Stimulated activated CD8-positive, alpha-beta memory T cell treated with anti-CD3 and anti-CD28 coated beads, Interleukin-7, amount 100 ng/mL, for 1 hour (primary cell): ENCODE measurements at places on chromosomes 11 and 22.

DNA sequence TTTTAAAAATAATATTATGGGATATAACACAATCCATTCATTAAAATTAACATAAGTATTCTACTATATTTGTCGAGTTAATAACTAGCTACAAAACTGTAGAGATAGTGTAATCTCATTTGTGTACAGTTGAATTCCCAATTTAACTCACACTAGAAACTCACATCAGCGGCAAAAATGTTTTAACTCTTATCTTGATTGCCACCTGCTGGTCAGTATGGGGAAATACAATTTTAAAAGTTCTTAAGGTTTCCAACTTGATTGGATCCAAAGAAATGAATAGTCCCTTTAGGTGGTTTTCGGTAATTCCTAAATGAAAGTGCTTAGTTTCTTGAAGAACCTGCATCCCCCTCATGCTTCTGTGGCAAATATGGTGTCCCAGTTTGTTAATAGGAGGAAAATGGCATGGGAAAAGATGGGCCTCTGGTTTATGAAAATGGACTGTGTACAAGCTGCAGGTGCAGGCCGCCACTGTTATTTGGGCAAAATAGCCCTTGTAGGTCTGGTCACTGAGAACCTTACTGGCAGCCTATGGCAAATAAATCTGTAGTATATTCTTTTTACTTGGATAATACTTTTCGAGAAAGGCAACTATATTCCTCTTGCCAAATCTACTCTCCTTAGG lies 33.7 kb upstream of the SLC17A6 start:
- no peak for DNase-seq

GRCh38 chr22:27480487-27480886 lies 321.1 kb downstream of the MN1 start:
- DNase-seq = no peak

GRCh38 chr22:34429314-34429713 lies 509.0 kb upstream of the LARGE1 start:
- DNase-seq = no peak

GRCh38 chr11:34050581-34051348 lies 766 bp upstream of the CAPRIN1 start:
- DNase-seq = no peak

- DNase-seq = no peak
Measured at GRCh38 chr11:123478352-123478987, 48.4 kb downstream of the GRAMD1B start.

GRCh38 chr11:118283756-118284350 lies 19.8 kb upstream of the MPZL2 start:
- no peak for DNase-seq

DNA sequence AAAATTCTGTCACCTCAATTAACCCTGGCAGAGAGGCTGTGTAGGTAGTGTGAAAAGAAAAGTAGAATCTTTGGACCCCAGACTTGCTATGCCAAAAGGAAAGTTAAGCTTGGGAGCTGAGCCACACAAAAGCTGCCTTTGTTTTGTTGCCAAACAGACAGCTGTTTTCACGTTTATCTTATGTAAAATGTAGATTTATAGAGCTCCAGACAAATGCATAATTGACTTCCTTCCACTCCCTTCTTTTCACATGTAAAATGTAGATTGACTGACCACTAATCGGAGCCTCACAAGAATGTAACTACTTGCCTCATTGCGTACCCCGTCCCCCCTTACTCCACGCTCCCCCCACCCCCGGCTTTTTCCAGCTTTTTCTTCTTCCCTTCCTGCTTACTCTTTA lies 2302.2 kb upstream of the RAG2 start:
- DNase-seq = no peak
